Ascending aorta (tissue), 2 donors: ENCODE measurements at places on chromosomes 3 and 15.

DNA sequence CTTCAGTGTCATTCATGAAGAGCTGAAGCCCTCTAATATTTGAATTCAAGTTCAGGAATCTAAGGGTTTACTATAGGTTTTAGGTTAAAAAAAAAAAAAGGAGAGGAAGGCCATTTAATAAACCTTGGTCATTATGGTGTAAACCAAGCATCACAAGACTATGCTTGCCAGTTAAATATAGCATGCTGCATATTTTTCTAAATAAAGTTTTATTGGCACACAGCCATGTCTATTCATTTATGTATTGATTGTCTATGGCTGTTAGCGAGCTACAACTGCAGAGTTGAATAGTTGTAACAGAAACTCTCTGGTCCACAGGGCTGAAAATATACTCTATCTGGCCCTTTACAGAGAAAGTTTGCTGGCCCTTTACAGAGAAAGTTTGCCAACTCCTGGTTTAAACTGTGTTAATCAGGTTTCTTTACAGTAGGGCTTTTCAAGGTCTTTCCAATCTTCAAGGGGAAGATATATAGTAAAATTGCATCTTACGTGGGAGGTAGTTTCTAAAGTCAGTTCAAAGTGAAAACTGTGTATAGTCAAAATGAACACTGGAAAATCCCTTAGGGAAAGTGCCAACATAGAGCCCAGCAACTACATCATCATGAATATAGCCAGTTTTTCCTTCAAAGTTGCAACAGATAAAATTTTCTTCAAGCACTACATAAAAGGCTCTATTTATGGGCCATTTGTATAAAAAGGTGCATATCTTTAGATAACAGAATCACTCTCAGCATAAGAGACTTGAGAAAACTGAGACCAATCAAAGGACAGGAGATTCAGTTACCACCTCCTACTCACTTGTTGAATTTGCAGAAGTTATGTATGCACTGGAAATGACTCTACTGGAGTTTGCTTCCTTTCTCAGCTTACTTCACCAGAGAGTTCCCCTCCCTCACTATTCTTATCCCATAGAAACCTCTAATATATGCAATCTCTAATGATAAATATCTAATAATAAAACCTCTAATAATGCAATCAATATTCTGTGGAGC lies 49.7 kb upstream of the FRMD4B start:
- H3K27me3 ChIP-seq, result no peaks in the 10 kb centered on the region
- H3K4me3 ChIP-seq, result no peak overlapping the region
- no peaks in the 10 kb centered on the region for H3K4me1 ChIP-seq
- no peak overlapping the region for H3K27ac ChIP-seq
- DNase-seq, result no peak
- H3K36me3 ChIP-seq, result no peaks in the 10 kb centered on the region

GRCh38 chr3:98599647-98600411 lies 6.4 kb upstream of the CPOX start:
- no peak for DNase-seq
- no peaks in the 10 kb centered on the region for H3K36me3 ChIP-seq
- no peak overlapping the region for H3K4me3 ChIP-seq
- H3K4me1 ChIP-seq, result no peaks in the 10 kb centered on the region

DNA sequence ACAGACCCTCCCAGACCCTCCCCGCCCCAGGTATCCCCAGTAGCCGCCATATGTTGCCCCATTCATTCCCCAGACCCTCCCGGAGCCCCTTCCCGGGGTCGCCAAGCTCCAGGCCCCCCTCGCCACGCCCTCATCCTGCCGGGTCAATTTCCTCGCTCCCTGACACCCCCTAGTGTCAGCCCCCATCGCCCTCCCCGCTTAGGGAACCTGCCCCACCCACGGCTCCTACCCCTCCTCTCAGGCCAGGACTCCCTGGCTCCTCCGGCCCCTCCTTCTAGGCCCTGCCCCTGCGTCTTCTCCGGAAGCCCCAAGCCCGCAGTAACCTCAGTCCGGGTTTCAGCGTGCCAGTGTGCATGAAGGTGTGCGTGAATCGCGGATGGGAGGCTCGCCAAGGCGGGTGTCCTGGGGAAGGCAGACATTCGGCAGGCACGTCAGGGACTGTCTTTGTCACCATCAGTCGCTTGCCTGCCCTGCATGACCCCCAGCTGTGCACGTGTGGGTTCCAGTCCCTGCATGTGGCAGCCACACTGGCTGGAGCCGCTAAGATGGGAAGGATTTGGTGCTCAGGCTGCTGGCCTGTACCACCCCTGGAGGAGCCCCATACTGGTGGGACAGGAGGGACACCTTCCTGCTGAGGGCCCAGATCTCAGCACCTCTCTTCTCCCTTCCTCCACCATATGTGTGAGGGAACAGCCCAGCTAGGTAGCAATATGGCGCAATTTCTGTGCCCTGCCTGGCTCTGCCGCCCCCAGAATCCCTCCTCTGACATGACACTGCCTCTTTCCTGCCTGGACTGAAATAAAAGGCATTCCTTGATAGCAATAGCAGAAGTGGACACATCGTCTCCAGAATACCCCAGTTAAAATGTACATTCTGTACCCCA lies 693 bp downstream of the DISP2 start:
- H3K36me3 ChIP-seq, result no peaks in the 10 kb centered on the region
- H3K4me3 ChIP-seq, result peak overlapping the region; percentile 45
- no peak overlapping the region for H3K27ac ChIP-seq
- no peak for DNase-seq
- peaks cover 9% of the 10 kb centered on the region for H3K4me1 ChIP-seq

GRCh38 chr15:99467853-99468464 lies 97.8 kb upstream of the MEF2A start:
- H3K4me3 ChIP-seq, result no peak overlapping the region
- no peak for DNase-seq
- H3K27ac ChIP-seq, result no peak overlapping the region
- H3K27me3 ChIP-seq, result no peaks in the 10 kb centered on the region
